Karpas-422 (cell line): ENCODE measurements at places on chromosomes 2 and 18.
A peak's percentile ranks its signal among the peaks of the same experiment; 100 is the strongest.

- no peak for DNase-seq
Measured at GRCh38 chr2:176158855-176159662, 2.0 kb downstream of the HOXD3 start.

GRCh38 chr18:79587779-79588635, 91.6 kb upstream of the CTDP1 start:
- no peak for DNase-seq

GRCh38 chr2:231370749-231371429, 24.6 kb upstream of the B3GNT7 start:
- DNase-seq: no peak

DNA sequence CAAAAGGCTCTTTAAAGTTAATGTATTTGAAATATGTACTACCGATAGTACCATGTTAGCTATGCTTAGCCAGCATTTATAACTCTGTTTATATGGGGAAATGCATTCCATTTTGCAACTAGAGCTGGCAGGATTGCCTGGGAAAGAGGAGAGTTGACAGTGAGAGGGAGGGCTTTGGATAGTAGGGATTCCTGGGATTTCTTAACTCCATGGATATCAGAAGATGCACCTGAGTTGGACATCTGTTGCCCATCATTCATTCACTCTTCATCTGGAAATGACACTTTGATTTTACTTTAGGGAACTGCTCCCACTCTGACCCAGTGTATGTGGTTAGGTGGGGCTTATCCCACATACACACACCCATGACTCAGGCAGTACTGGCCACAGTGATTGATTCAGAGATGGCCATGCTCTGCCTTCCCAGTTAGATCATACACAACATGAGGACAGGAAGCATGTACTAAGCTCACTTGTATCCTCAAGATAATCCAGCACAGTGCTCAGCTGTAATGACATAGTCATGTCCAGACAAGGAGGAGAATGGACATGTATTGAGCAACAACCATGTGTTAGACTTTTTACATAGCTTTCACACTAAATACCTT, 248.8 kb downstream of the MREG start:
- no peak for DNase-seq

DNA sequence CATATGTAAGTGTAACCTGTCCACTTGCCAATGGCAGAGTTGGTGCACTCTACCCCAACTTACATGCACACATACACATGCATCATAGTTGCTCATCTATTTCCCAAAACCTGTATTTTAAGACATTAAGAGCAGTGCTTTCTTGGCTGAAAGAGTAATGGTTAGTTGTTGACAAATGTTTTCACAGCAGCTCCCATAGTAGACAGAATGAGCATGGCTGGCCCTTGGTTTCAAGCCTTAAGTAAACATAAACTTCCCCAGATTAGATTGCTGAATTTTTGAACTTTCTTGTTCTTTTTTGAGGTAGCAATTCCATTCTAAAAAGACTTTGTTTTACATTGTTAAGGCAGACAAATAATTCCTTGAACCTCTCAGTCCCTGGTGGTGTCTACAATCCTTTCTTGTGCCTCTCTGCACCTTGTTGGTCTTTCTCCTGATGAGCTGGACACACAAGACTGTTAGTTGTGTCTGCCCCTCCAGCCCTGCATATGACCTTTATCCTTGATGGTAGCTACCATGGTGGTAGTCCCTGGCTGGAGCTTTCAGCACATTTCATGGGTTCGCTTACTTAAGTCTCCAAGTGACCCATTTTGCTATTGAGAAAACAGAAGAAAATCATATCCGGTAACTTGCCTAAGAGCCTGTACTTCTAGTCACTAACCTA, 580.1 kb upstream of the ID2 start:
- no peak for DNase-seq

- peak; percentile 65 for DNase-seq
Measured at GRCh38 chr2:102442967-102443828, 20.2 kb downstream of the IL18RAP start.

DNA sequence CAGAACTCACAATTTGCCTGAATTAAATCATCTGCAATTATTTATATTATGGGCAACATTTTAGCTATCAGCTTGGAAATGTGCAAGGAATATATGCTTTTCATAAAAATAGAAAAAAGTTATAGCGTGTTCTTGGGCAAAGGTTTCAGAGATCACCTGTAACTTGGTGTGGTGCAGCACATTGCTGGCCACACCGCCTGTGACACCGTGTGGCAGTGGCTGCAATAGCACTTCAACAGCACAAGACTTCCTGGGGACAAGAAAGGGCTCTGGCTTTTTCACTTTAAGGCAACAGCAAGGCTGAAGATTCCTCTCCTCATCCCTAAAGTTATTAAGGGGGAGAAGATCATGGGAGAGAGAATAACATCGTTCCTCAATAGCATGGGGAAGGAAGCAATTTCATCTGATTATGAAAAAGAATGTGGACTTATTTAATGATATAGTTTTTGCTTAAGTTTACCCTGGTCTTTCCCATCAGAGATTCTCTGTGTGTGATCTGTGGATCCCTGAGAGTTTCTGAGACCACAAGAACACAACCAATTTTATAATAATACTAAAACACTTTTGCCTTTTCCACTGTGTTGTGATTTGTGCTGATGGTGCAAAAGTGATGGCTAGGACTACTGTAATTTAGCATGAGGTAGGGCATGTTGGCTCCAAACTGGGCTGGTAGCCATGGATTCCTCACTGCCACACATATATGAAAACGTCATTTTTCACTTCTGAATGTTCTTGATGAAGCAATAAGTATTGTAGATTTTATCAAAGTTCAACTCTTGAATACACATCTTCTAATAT, 15.0 kb upstream of the SERPINB3 start:
- peak; percentile 71 for DNase-seq

- no peak for DNase-seq
Measured at GRCh38 chr2:48398285-48399002, 131.5 kb upstream of the STON1 start.

DNA sequence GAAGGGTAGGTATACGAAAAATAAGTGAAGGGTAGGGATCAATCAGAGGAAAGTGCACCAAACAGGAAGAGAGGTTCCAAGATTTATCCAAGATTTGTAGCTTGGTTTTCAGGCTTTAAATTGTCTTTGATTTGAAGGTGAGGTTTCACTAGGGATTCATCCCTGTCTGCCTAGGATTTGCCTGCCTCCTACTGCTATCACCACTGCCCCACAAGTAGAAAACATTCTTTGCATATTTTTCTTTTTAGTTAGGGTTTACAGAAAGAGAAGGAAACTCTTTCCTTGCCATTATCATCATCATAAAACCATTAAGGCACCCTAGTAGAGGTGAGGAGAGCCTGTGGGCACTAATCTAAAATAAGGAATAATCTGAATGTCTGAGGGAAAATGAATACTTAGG, 45.8 kb upstream of the TANC1 start:
- DNase-seq: no peak

GRCh38 chr2:25819597-25820039, 58.7 kb downstream of the ASXL2 start:
- DNase-seq: no peak

DNA sequence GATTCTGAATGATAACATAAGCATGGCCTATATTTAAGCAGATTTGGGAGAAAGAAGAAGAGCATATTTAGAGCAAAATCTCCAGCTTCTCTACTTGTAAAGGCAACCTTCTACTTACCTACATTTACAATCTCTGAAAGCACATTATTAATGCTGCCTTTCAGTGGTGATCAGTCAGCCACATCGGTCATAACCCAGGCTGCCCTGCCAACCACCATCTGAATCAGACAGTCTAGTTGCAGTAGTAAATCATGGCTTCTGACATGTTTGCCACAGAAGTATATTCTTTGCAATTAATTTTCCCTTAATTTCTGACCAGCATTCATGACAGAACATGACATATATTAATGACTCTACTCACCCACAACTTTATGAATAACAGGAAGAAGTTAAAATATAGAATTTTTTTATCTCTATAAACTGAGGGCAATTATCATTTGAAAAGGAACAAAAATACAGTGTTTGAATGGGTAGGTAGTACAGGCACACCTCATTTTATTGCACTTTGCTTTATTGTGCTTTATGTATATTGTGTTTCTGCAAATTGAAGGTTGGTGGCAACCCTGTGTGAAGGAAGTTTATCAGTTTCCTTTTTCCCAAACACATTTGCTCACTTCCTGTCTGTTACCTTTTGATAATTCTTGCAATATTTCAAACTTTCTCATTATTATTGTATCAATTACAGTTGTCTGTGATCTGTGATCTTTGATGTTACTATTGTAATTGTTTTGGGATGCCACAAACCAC, 531.6 kb upstream of the CHAC2 start:
- DNase-seq: no peak

GRCh38 chr2:107412981-107413380, 413.7 kb upstream of the RGPD4 start:
- no peak for DNase-seq

GRCh38 chr2:156719036-156719435, 282.9 kb downstream of the GPD2 start:
- no peak for DNase-seq

DNA sequence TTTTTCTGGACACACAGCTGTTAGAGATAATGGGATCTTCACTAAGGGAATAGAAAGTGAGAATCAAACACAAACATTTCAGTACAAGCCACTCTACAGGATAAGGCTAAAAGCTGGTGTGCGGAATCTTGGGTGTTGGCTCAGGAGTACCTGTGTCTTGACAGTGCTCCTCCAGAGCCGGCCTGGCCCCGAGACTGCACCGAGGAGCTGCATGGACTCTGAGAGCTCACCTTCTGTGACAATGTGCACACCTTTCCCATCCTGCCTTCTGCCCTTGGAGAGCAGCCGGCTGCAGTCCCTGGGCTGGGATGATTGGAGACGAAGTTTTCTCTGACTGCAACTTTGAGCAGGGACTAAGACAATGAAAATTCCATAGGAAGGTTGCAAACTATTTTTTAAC, 89.1 kb downstream of the TMEM182 start:
- no peak for DNase-seq

DNA sequence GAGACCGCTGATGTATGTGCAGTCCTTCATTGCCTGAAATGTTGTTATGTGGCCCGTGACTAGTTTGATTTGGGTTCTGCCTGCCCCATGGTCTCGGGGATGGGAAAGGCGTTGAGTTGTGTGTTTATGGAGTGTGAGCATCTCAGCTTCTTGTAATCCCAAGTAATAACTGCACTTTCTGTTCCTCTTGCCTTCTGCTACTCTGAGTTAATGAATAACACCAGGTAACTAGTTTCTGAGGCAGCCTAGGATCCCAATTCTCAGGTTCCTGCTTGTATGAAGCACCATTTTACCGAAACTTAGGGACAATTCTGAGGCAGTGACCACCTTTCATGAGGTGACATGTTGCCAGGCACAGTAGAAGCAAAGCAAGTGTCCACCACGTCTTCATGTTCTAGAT, 170.0 kb downstream of the ALK start:
- DNase-seq: no peak

GRCh38 chr18:28514699-28515098, 337.8 kb upstream of the CDH2 start:
- no peak for DNase-seq

GRCh38 chr18:6784046-6784445, 54.5 kb downstream of the ARHGAP28 start:
- DNase-seq: no peak

- no peak for DNase-seq
Measured at GRCh38 chr18:58632552-58632951, 3.7 kb upstream of the ALPK2 start.

DNA sequence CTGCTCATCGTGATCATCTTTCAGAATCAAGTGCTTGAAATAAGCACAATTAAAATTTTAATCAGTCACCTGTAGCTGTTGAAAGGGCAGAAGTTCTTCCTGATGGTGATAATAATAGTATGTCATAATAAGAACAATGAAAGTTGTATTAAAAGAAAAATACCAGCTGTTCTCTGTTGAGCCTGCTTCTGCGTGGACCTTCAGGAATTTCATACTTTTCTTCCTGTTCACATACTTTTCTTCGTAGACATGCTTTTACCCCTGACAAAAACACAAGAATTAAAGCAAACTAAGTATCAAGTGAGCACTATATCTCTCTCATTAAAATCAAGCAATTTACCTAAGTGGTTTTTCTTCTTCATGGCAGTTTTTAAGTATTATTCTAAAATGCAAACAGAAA, 79.2 kb downstream of the BARD1 start:
- DNase-seq: no peak

DNA sequence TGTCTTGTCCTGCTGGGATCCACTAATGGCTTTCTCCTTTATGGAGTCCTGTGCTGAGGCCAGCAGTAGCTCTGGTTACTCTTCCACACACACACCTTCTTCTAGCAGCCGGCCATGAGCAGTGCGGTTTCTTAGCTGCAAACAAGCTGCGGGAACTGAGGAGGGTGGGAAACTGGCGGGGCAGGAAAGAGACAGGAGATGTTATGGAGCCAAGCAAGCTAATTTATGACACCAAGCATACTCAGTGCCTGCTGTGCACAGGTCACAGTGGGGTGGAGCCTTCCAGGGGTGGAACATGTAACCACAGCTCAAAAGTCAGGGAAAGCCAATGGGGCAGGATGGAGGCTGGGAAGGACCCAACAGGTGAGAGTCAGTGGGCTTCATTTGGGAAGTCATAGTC, 180.8 kb downstream of the FAM210A start:
- DNase-seq: no peak

- DNase-seq: no peak
Measured at GRCh38 chr2:129731907-129732629, 247.4 kb upstream of the RAB6C start.

DNA sequence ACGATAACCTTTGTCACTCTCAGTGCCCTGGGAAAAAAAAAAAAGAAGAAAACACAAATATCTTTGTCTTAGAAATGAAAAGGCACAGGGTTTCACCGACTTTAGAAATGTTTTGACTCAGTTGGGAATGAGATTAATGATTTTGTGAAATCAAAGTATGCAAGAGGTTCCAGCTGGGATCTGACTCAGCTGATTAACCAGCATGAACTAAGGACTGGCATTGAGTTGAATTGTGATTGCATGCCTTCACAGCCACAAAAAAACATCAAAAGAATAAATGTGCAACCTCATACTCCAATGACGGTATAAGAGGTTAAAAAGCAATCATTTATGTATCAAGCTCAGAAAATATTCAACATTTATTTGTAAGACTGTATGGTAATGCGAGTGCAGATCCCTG, 566.6 kb upstream of the DSEL start:
- no peak for DNase-seq

- DNase-seq: no peak
Measured at GRCh38 chr2:28217042-28217740, 175.5 kb upstream of the FOSL2 start.

DNA sequence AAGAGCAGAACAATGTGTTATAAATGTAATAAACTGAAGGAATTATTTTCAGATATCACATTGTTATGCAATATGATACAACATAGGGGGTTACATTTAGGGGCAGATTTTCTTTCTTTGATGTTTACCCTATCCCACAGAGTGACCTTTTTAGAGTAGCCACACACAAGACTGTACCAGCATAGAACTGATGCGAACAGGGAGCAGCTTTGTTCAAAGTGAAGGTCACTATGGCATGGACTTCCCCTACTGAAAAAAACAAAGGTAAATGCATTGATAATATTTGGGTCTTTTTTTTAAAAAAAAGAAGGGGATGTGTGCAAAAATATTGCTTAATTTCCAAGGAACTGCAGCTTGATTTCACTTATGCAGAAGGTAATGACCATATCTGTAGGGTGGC, 1354.9 kb downstream of the SUCLG1 start:
- no peak for DNase-seq

GRCh38 chr18:67957684-67958083, 441.2 kb upstream of the DSEL start:
- no peak for DNase-seq
